Adrenal gland (tissue), 19 donors: ENCODE measurements at places on chromosomes 12 and 14.

DNA sequence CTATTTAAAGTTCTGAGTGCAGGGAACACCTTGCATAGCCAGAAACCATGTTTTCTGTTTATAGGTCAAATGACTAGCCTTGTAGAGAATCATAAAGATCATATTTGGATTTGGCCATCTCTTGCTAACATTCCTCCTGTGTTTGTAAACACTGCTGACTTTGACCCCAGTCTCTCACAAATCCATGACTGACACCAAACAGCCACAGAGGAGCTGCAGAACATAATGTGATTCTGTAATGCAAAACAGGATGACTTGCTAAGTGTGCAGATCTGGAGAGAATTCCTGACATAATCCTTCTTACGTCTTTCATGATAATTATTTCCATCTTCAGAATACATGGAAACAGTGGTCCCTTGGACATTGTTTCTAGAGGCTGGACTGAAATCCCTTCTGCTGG lies 211.8 kb downstream of the BMP4 start:
- DNase-seq = no peak

DNA sequence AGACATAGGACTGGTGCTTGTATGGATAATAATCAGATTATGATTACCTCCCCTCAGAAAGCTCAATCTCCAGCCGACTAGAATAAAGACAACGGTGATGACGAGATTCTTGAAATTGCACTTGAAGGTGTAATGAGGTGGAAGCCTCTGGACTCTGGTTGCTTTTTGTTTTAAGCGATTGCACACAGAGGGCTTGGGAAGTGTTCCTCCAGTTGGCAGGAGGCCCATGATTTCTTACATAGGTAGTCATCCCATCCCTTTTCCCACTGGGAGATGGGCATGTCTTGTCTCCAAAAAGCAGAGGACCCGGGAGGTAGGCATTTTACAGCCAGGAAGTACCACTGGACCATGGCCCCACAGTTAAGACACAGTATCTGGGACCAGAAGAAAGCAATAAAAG lies 165.7 kb upstream of the FKBP4 start:
- no peak for DNase-seq

- peak; percentile 21 for DNase-seq
Observed at GRCh38 chr12:109291521-109292341, 17.4 kb downstream of the FOXN4 start.

DNA sequence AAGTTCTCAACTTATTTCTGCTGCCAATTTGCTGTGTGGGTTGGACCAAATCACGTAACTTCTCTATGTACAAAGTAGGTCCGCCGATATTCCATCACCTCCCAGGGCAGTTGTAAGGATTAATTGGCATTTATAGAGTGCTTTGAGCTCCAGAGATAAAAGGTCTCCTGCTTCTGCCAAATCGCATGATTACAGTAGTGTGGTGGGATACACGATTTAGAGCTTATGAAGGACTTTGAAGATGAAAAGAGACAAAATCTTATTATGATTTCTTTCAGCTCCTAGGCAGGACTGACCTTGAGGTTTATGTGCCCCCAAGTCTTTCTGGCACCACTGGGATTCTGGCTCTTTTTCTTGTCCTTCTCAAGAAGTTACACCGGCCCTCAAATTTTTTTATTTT lies 84.7 kb downstream of the TBC1D30 start:
- no peak for DNase-seq

GRCh38 chr12:54294152-54294952 lies 6.5 kb downstream of the NFE2 start:
- DNase-seq = peak; percentile 79

- no peak for DNase-seq
Observed at GRCh38 chr14:52369305-52369801, 55.2 kb downstream of the PTGER2 start.

DNA sequence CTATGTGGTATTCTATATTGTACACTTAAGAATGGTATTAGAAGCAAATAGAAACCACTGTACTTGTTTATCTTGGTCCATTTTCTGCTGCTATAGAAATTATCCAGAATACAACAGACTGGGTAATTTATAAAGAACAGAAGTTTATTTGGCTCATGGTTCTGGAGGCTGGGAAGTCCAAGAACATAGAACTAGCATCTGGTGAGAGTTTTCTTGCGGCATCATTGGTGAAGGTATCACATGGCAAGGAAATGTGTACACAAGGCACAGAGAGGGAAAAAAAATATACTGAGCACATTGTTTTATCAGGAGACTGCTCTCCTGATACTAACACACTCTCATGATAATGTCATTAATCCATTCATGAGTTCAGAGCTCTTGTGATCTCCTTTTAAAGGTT lies 130.3 kb upstream of the STXBP6 start:
- no peak for DNase-seq

DNA sequence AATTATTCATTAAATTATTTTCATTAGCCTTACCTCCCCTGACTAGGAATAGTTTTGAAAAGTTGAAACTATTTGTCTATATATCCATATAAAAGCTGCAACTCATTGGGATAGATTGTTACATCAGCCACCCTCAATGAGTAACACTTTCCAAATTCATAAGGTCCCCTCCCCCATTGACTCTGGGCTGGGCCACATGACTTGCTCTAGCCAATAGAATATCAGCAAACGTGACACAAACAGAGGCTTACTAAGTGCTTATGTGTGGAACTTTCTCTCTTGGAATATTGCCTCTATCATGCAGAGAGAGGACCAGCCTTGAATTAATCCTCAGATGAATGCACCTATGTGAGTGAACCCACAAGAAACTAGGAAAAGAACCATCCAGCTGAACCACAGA lies 213.7 kb downstream of the CCDC59 start:
- no peak for DNase-seq

GRCh38 chr12:53171725-53172329 lies 8.7 kb upstream of the ZNF740 start:
- peak; percentile 67 for DNase-seq

DNA sequence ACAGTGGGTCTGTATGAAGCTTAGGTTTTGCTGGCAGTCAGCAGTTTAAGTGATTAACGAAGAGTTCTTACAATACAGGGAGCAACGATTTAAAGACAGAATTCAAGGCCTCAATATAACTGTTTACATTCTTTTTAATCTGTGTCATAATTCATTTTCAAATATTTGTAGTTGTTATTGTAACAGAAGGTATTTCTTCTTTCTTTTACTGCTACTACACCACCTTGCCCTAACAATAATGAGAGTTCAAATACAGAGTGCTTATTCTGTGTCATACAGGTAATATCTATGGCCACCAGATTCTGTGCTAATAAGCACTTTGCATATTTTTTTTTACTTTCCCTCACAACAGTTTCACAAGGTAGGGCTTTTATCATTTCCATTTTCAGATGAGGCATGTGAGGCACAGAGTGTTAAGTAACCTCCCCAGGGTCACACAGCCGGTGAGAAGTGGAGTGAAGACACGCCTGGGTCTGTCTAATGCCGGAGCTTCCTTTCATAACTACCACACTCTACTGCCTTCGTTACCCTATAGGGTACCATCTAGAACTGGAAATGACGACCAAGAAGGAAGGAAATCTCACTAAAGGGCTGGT lies 81.9 kb downstream of the PELI2 start:
- no peak for DNase-seq

GRCh38 chr12:28799348-28799747 lies 349.7 kb upstream of the FAR2 start:
- DNase-seq = no peak

DNA sequence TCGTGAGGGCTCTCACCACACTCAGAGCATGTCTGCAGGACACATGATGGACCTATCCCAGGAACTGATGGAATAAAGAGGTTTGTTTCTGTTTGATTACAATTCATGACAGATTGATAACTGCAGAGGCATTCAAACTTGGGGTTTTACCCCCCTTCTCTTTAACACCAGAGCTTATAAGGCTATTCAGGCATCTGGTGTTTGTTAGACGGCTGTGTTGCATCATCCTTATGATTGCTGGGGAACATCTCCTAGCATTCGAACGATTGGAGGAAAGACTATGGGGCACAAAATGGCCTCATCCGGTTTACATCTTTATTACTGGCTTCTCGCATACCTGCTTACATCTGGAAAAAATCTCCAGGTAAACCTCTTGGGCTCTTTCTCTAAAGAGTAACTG lies 191.8 kb downstream of the MSRB3 start:
- DNase-seq = no peak

- no peak for DNase-seq
Observed at GRCh38 chr12:108806346-108806745, 51.0 kb downstream of the SSH1 start.

DNA sequence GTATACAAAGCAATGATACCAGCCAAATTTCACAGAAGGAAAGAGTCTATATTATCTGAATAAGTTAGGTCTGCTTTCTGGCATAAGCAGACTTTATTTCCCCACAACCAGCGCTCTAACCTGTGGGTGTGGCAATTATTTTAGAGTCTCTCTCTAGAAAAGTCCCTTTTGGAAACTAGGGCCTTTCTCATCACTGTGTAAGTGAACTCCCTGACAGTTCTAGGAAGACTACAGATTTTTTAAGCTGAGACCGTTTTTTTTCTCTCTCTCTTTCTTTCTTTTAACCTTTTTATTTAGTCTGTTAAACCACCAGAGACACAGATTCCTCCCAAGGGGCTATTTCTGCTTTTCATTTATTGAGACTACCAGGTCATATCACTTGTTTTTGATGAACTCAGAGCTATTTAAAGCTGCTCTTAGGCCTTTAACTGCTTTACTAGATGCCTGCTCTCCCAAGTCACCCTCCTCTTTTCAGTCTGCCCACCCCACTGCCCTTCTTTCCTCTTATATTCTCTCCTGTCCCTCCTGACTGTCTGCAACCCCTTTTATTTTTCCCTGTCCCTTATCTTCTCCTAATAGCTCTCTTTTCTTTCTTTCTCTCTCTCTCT lies 69.2 kb upstream of the ARHGAP5 start:
- no peak for DNase-seq

GRCh38 chr14:68779761-68780323 lies 13.0 kb downstream of the ZFP36L1 start:
- DNase-seq = no peak

DNA sequence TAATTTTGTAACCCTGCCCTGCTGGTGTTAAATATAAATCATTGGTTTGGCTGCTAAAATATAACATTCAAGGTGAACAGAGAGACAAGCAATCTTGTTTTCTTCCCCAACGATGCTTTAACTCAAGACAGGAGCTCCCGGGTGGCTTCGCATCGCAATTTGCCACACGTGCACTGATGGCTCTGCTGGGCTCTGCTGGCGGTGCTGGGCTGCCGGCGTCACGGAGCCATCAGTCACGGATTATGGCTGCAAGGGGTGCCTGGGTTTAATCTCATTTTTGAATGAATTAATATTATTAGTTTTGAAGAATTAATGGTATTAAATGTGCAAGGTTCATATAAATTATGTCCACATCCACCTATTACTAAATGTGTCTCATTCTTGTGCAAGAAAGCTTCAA lies 44.9 kb upstream of the TMEM260 start:
- no peak for DNase-seq

DNA sequence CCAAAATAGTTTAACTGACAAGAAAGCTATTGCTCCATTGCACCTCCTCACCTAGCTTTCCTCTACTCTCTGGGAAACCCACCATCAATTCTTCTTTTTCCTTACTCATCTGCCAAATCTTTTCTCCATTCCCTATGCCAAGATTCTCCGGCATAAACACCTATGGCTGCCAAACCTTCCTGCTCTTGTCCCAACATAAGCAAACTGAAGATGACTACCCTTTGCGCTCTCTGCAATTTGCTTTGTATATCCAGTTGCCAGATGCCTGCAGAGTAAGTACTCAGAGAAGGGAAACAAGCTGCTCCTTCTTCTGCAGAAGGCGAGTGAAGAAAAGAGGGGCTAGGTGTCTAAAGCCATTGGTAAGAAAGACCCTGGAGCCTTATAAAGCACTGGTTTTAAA lies 11.5 kb downstream of the PTGER2 start:
- no peak for DNase-seq

DNA sequence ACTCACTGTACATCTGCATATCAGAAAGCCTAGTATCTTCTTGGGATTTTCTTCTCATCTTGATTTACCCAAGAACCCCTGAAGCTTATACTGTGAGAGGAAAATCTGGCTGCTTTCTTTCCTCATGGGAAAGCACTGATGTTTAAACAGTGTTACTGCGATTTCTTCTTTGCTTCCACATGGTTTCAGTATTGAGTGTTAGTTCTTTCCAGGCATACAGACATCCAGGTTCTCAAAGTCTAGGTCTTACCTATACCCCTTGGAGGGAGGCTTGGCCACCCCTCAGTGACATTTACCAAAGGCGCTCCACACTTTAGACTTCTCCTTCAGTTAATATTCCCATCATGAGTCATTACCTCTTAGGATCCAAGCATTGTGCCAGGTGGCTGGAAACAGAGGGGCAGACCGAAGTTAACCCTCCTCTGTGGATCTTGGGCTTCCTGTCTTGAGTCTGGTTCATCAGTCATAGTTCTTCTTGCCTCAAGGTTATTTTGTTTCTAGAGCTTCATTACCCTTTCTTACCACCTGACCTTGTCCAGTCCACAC lies 79.1 kb downstream of the TMEM117 start:
- no peak for DNase-seq

- DNase-seq = peak; percentile 1
Observed at GRCh38 chr14:105867961-105868599, 341.7 kb downstream of the TMEM121 start.

DNA sequence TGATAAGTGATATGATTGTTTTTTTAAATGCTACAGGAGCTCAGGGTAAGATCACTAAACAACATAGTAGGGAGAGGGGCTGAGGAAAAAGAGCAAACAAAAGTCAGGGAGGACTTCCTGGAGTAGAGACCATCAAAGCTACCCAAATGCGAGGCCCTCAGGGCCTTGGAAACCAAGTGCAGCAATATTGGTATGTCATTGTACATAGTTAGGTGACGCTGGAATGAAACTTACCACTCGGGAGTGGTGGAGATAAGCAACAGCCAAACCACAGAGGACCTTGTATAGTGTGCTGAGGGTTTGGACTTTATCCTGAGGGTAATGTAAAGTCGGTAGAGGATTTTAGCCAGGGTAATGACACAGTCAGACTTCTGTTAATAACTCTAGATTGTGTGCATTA lies 13.8 kb downstream of the KITLG start:
- DNase-seq = no peak

GRCh38 chr14:98959410-98959809 lies 312.6 kb downstream of the BCL11B start:
- DNase-seq = no peak

- DNase-seq = no peak
Observed at GRCh38 chr14:34165847-34166350, 215.0 kb upstream of the EGLN3 start.

GRCh38 chr14:50943261-50943942 lies 881 bp downstream of the PYGL start:
- peak; percentile 37 for DNase-seq

DNA sequence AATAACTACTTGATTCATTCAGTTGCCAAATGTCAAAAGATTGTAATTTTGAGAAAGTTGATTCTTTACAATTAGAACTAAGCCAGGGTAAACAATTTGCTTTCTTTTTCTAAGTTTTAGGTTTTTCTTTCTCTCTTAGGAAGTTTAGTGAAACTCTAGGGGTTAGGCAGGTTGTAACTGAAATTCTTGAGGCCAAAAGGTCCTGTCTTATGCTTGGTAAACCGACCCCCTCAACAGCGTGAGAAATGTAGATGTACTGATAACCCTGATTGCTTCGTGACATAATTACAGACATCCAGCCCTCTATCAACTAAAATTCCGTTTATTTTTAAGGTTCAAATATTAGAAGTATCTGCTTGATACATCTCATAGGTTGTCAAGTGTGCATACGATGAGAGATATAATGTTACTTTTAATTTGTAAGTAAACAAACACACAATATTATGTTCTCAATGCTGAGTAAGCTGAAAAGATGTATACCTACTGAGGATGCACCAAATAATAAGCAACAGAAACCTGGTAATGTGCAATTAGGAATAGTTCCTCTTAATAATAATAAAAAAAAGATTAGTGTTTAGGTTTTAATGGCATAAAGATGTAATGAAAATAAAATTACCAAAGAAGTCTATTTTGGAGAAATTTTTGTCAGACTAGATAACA lies 7.2 kb downstream of the FUT8 start:
- no peak for DNase-seq
